Fibroblast of lung (primary cell): ENCODE measurements at places on chromosomes 1 and 21.

DNA sequence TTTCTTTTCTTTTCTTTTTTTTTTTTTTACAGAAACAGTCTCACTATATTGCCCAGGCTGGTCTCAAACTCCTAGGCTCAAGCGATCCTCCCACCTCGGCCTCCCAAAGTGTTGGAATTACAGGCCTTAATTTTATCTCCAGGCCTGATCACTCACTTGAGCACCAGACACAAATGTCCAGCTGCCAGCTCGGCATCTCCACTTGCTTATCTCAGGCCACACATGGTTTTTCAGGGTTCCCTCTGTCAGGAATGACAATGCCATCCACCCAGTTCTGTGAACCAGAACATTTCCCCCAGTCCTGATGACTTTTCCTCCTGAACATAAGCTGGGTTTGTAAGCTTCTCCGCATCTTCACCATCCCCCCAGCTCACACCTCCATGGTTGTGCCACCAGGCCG lies 44.6 kb upstream of the ZNF281 start:
- no peak for DNase-seq

DNA sequence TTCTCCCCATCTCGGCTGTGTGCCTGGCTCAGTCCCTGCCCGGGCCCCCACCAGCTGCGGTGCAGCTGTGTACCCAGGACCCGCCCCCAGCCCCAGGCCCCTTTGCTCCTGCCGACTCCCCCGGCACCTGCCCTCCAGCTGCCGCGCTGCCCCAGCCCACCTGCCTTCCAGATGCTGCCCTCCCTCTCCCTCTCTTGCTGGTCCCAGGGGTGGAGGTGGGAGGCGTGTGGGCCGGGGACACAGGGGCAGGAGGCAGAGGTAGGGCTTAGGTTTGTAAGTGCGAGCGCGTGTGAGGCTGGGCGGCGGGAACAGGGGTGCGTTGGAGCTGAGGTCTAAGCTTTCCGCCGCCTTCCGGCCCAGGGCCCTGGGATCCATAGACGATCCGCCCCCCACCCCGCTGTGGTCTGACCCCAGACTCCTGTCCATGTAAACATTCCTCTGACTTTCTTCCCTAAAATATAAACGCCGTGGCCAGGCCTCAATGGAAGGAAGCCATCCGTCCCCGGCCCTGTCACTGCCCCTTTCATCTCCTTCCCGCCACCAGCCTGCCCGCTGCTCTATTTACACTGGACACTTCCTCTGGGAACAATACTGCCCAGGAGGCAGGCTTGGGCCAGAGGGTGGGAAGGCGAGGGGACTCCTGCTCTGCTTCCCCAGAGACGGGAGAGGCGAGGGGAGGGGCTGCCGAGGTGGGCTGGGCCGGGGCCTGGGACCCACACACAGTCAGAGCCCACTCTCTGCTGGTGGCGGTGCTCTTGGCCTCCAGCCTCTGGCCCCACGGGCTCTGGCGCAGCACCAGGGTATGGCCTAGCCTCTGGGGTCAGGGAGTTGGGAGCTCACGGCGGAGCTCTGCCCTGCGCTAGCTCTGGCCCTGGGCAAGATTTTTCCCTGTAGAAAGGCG lies 128.3 kb downstream of the CASZ1 start:
- no peak for DNase-seq

DNA sequence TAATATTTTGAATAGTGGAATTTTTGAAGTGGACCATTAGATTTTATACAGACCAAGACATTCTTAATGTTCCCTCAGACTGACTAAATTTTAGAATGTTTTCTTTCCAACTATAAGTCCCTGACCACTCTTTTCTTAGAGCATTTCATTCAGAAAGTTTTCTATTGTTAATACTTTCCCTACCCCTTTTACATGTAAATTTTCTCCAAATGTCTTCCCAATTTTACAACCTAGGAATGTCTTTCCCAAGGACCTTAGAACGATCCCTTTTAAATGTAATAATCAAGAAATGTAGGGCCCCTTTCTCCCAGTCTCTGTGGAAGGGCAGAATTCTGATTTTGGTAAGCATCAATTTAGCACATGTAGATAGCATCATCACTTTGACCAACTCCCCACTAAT lies 730.0 kb upstream of the B3GALT2 start:
- no peak for DNase-seq

DNA sequence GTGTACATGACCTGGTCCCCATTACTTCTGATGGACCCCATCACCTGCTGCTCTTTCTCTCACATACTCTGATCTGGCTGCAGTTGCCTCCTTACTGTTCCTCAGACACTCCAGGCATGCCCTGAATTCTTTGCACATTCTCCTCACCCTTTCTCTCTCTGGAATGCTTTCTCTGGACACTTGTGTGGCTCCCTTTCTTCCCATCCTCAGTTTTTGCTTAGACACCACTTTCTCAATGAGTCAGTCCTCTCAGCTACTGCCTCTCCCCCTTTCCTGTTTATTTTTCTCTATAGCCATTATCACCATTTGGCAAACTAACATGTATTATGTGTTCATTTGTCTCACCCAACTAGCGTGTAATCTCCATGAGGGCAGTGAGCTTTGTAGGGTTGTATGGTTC lies 28.1 kb downstream of the PLXNA2 start:
- peak; percentile 86 for DNase-seq

- DNase-seq, result no peak
Observed at GRCh38 chr1:77475641-77476040, 193.8 kb downstream of the AK5 start.

DNA sequence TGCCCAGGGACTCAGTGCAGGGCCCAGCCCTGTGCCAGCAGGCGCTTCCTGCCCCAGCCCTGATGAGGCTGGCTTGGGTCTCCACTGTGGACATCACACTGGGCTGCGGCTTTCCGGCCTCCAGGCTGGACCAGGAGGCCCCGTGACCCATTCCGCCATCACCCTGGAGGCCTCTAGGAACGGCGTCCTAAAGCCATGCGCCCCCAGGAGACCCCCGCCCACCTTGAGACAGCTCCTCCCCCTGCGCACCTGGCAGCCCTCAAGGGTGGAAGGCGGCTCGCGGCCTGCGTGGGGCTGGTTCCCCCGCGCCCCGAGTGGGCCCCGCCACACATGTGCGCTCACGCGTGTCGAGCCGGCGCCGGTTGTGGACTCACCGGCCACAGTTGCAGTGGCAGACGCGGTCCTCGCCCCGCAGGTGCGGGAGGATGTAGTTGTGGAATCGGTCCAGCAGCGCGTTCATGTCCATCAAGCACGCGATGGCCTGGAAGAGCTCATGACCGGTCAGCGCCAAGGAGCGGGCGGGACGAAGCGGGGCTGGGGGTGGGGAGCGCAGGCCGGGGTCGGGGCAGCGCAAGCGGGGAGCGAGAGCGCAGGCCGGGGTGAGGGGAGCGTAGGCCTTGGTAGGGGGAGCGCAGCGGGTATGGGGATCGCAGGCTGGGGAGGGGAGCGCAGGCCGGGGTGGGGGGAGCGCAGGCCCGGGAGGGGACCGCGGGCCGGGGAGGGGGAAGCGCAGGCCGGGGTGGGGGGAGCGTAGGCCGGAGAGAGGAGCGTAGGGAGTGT lies 924 bp downstream of the TMEM240 start:
- DNase-seq, result peak; percentile 46

- DNase-seq, result no peak
Observed at GRCh38 chr21:34671462-34671861, 2.7 kb downstream of the CLIC6 start.

DNA sequence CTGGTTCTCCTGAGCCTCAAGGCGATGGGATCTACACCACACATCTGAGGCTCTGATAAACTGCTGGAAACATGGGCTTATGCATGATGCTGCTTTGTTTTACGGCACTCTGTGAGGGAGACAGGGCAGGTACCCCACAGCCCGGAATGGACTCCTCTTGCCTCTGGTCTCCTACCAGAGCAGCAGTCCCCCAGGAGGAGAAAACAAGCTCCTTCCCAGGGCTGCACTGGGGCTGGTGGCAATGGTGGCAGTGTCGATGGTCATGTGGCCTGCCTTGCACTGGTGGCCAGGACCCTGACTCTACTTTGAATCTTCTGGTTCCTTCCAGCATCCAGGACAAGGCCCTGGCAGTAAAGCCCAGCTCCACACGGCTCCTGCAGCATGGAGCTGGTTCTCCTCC lies 79.4 kb downstream of the TOMM20 start:
- no peak for DNase-seq

DNA sequence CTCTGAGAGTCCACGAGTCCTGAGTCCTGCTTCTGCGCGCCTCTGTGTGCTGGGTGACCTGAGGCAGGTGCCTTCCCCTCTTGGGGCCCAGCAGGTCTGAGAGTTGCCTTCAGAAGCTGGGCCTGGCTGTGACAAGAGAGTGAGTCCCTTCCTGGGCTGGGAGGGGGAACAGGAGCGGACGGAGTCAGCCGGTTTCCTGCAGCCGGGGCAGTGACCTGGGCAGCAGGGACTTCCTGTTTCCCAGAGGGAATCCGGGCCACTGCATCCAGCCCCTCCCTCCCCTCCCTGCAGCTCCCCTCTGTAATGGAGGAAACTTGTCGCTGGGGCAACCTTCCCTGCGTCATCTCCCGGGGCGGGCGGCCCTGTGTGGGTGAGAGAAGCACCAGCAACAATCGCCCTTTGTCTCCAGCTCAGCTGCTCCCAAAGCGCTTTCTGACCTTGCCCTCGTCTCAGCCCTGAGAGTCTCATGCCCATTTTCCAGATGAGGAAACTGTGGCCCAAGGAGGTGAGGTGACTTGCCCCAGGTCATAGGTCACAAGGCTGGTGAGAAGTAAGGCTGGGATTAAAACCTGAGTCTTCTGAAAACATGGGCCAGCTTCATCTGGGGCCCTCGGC lies 61.1 kb downstream of the SDC3 start:
- peak; percentile 82 for DNase-seq

DNA sequence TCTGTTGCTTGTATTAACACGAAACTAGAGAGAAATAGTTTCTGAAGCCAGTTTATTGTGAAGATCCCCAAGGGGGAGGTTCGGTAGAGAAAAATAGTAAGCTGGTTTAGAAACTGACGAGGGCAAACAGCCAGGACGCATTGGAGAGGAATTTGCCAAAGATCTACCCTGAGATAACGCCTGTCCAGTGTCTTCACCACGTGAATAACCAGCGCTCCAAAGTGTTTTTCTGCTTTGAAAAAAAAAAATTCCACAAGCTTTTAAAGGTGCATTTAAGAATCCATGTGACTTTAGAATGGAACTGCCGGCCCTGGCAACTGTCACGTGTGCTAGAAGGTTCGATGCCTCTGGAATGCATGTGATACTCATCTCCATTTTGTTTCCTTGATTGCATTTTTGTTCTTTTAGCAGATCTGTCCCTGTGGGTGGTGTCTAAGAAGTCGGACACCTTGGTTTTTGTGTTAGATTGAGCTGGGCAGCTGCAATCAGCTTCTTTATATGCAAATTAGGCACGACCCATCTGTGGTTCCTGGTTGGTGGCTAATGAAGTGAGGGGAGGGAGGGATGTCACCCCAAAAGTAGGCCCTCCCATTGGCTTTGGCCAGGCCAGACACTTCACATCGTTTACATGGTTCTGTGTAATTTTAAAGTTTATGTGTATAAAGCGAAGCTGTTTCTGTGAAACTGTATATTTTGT lies 1.3 kb upstream of the THAP3 start:
- DNase-seq, result no peak

DNA sequence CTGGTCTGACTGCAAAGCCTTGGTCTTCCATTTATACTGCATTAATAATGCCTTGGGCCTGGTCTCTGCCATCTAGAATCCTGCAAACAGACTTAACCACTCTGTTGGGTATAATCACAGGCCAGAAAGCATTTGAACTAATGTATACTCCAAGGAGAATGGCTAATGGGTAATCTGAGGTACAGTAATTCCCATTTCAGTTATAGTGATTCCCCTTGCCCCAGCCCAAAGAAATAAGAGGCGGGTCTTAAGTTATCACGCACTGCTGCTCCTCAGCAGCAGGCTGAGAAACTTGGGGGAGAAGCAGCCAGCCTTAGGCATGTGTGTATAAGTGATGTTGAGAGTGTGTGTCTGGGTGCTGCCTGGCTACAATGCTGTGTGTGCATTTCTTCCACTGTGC lies 2.4 kb downstream of the LPAR3 start:
- DNase-seq, result no peak

DNA sequence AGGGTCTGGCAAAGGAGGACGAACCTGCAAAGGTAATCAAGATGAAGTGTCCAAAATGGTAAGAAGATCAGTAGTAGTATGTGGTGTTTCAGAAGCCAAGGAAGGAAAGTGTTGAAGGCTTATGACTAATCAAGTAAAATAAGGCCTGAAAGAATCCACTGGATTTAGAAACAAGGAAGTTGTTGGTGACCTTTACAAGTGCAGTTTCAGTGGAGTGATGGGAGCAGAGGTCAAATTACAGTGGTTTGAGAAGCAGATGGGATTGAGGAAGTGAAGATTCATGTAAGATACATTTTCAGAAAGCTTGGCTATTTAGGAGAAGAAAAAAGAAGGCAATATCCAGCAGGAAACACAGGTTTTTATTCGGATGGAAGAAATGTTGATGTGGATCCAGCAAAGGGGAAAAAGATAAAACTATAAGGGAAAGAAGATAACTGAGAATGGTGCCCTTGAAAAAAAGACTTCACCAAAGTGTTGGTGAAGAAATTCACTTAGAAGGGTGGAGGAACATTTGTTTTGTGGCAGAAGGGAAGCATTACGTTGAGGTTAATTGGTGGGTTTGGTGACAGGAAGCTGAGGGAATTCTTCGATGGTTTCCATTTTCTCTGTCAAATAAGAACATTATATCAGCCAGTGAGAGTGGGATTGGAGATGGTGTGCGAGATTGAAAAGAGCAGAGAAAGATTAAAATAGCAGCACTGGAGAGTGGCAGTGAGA lies 2.1 kb downstream of the ARMH1 start:
- DNase-seq, result peak; percentile 56

DNA sequence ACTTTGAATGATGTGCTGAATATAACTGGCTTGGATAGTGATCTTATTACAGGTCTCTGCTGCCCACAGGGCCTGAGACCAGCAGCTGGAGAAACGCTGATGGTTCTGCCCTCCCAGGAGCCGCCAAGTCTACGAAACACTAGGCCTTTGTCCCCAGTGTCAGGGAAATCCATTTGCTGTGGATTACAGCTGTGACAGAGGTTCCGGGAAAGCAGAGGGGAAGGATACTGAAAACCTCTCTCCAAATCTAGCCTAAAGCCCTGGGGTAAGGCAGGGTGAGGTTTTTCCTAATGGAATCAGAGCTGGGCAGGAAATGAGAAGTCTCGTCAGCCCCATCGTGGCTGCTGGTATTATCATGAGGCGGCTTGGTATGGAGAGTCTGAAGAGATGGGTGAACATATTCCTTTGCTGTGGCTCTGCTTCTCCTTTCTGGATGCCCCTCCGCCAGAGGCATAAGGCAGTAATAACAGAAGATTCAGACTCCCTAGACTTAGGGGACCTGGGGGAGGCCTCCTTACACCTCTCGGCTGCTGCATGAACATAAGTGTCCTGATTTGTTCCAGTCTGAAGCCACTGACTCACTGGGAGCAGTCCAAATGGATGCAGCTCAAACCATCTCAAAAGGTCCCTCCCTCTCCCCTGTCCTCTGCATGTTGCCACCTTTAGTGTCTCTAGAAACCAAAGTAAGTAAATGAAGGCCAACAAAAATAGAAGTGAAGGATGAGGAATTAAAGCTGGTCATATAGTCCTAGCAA lies 48.1 kb downstream of the PHC2 start:
- DNase-seq, result no peak

GRCh38 chr1:210260096-210260495 lies 27.5 kb downstream of the SERTAD4 start:
- peak; percentile 53 for DNase-seq

GRCh38 chr1:244084763-244085162 lies 33.7 kb downstream of the ZBTB18 start:
- DNase-seq, result no peak

- DNase-seq, result peak; percentile 54
Observed at GRCh38 chr21:15729346-15729673, 472 bp upstream of the USP25 start.
